ENCODE measurements at places on chromosomes 11 and 22.

- no peak for DNase-seq
Observed at GRCh38 chr22:33426451-33426850, 368.3 kb upstream of the SYN3 start.

- no peak for DNase-seq
Observed at GRCh38 chr11:100776212-100776896, 89.3 kb downstream of the ARHGAP42 start.

DNA sequence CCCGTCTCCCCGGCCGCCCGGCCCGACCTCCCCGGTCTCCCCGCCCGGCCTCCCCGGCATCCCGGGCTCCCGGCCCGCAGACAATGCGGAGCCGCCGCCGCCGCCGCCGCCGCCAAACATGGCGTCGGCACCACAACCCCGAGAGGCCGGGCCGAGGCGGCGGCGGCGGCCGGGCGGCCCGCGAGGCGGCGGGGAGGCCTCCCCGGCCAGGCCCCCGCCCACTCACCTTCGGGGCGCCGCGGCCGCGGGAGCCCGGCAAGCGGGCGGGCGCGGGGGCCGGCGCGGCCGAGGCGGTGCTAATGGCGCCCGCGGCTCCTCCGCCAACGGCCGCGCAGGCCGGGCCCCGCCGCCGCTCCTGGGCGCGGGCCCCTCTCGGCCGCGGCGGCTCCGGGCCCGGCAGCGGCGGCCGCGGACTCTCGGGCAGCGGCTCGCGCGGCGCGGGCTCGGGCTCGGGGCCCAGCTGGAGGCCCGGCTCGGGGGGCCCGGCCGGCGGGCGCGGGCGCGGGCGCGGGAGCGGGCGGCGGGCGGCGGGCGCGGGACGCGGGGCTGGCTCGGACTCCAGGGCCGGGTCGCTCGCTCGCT lies 311 bp downstream of the BRD1 start:
- DNase-seq: no peak

GRCh38 chr11:43573873-43574272 lies 106.7 kb upstream of the HSD17B12 start:
- no peak for DNase-seq

DNA sequence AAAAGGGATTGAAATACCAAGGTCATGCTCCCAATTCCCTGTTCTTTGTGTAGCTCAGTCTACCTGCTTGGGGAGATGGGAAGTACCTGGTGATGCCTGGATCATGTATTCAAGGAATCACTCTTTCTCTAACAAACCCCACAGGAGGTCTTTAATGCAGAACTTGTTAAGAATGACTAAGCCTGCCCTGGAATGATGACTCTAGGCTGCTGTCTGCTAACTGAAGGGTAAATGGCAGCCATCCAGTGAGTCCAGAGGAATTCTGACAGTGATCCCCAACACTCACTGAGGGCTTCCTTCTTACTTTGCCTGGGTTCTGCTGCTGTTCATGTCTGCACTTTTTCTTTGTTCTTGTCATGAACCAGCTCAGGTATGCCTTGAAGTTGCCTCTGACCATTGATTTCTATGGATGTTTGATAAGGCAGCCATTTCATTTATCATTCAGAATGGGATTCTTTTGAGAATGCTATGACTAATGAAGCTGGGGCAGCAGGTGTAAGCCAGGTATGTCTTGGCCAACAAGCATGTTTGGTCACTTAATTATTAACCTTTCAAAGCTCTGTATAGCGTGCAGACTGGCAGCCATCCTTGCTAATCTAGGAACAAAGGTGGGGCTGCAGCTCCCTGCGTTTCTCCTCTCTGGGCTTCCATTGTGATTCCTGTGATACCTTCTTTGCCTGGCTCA lies 11.4 kb downstream of the PRSS23 start:
- no peak for DNase-seq

DNA sequence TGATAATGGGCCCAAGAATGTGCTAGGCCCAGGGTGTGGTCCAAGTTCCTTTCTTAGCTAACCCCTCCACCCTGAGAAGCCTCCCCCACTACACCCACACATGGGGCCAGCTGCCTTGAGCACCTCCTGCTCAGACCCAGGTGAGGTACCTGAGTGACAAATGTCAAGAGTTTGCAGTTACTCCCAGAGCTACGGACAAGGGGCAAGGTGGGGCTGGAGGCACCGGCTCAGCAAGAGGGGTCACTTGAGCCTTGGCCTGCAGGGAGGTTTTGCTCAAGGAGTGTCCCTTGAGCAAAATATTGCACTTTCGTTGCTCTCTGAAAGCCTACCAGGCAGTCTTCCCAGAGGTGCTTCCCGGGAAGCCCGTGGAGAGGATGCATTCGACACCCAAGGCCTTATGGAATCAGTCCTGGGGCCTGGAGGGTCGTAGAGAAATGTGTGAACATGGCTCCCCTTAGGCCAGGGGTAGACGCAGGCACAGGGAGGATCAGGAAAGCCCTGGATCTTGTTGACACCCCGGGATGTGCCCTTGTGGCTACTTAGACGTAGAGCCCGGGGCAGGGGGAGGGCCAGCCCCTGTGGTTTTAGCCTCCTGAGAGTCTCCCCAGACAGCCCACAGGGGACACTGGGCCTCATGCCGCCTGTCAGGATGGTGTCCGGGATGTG lies 114.2 kb downstream of the KCNQ1 start:
- DNase-seq: peak; percentile 6

GRCh38 chr22:17597217-17597616 lies 31.3 kb downstream of the ATP6V1E1 start:
- DNase-seq: no peak

DNA sequence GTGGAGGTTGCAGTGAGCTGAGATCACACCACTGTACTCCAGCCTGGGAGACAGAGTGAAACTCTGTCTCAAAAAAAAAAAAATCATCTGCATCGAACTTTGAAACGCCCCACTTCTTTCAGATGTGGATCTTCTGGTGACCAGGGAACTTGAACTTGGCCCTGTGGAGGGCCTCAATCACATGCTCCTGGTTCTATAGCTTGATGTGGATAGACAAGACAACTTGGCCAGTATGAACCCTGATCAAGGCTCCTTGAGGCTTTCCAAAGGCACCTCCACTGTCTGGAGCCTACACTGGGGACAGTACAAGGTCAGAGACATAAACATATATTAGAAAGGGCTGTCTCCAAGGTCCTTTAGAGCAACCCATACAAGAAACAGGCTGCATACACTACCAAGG lies 30.6 kb downstream of the RAB30 start:
- DNase-seq: no peak

DNA sequence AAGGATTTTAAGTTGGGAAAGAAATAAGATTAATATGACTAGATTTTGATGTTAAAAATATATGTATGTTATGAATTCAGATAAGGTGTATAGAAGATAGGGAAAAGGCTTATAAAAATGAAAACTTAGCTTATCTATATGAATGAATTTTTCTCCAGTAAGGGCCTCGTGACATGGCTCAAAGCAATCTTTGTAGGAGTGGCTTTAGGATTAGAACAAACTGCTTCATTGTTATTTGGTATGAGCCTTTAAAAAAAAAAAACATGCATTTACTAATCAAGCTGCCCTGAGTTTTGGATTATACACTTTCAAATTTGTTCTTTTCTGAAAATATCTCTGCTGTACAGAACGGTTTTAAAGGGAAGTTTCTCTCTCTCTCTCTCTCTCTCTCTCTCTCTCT lies 905.9 kb downstream of the OPCML start:
- no peak for DNase-seq
